ENCODE measurements at places on chromosomes 2 and 18.

- DNase-seq: no peak
These were observed 26.5 kb downstream of the AQP12B start for GRCh38 chr2:240655931-240656886.

DNA sequence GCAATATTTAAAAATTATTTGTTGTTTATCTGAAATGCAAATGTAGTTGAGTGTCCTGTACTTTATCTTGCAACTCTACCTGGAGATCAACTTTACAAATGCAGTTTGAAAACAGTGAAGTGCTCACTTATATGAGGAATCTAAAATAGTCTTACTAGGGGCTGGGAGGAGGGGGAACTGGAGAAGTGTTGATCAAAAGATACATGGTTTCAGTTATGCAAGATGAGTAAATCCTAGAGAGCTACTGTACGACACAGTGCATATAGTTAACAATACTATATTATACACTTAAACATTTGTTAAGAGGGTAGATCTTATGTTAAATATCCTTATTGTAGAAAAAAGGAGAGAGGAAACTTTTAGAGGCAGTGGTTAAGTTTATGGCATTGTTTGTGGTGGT lies 241.9 kb downstream of the BCL11A start:
- DNase-seq: no peak

DNA sequence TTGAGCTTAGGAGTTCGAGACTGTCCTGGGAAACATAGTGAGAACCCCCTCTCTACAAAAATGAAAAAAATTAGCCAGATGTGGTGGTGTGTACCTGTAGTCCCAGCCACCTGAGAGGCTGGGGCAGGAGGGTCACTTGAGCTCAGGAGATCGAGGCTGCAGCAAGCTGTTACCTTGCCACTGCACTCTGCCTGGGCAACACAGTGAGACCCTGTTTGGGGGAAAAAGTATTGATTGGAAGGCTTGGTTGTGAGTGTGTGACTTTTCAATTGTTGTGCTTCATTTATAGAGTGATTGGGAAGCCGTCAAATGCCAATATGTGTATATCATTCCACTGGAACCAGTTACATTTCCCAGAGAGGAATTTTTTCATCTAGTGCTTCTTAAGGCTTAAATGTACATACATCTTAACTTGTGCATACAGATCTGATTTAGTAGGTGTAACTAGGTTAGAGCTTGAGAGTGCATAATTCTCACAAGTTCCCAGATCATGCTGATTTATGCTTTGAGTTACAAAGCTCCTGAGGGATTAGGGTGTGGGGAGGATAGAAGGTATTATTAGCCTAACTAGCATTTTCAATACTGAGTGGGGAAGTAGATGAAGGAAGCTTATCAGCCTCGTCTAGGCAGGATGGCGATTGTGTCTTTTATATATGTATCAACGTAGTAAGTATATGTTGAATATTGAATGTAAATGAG lies 15.3 kb downstream of the WDR43 start:
- no peak for DNase-seq

GRCh38 chr18:77016936-77017335 lies 115.6 kb downstream of the MBP start:
- no peak for DNase-seq

- DNase-seq: no peak
These were observed 112.3 kb downstream of the TNS1 start for GRCh38 chr2:217890445-217890844.

DNA sequence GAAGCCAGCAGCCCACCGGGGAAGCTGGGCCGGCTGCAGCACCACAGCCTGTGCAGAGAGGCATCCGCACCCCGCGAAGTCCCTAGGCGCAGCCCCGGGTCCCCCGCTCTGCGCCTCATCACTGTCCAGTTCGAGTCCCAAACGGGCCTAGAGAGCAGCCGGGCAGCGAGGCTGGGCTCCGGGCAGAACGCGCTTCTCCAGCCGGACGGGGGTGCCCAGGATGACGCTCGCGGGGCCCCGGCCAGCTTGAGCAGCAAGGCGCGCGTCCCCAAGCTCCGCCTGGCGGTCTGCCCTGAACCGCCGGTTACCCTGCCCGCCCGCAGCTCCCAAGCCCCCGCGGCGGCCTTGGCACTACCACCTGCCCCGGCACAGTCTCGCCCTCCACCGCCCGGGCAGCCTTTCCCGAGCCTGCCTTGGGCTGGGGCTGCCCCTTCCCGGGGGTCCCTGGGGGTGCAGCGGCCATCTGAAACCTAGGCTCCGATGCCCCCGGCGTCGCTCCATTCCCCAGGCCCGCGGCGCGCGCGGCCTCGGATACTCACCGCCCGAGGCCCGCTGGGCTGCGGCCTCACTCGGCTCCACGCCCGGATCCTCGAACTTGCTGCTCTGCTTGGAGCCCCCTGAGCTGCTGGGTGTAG lies 591 bp downstream of the SLC16A14 start:
- peak; percentile 75 for DNase-seq

- DNase-seq: no peak
These were observed 63.0 kb downstream of the STK25 start for GRCh38 chr2:241445426-241445825.

GRCh38 chr2:119109866-119110265 lies 48.7 kb downstream of the C1QL2 start:
- DNase-seq: no peak

DNA sequence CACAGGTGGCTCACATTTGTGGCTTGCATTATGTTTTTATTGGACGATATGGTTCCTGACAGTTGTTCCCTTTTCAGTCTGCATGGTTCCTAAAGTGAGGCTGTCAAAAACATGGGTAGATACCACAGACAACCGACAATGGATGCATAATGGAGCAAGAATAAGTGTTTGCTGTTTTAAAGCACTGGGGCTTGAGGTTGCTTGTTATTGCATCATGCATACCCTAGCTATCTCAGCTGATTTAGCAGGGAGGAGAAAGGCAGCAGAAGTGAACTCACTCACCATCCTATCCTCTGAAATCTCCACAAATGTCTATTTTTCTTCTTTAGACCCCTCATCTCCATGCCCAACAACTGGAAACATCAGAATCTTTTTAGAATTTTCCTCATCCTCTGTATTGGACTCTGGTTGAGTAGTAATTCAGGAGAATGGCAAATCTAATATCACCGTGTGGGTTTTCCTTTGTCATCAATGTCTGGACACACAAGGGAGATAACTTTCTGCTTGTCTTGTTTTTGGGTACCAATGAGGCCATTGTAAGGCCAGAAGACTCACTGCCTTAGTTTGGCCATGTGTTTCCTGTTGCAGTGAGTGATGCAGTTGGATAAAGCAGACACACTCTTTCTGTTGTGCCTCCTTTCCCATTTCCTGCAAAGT lies 46.7 kb downstream of the FBXO48 start:
- no peak for DNase-seq

DNA sequence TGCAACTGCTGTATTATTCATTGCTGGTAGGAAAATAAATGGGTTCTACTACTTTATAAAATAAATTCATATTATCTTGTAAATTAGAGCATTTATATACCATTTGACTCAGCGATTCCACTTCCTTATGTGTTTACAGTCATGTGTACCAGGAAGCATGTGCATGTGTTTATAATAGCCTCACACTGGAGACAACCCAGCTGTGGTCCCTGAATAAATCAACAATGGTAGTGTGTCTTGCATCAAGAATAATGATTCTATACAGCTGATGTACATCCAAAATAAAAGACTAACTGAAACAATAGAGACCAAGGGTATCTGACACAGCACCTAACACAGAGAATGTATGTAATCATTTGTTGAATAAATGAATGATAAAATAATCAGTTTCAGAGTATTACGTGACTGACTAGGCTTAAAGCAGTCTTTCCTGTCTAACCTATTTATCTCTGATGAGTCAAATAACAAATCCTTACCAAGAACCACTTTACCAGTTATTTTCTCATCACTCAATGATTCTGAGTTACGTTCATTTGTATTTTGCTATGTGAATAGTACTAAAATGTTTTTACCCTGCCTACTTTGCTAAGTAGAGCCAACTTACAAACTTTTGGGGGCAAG lies 216.8 kb downstream of the UBE2E3 start:
- no peak for DNase-seq

GRCh38 chr2:18959952-18960717 lies 370.8 kb upstream of the NT5C1B start:
- no peak for DNase-seq

GRCh38 chr2:24233321-24233720 lies 58.5 kb downstream of the FAM228A start:
- no peak for DNase-seq

DNA sequence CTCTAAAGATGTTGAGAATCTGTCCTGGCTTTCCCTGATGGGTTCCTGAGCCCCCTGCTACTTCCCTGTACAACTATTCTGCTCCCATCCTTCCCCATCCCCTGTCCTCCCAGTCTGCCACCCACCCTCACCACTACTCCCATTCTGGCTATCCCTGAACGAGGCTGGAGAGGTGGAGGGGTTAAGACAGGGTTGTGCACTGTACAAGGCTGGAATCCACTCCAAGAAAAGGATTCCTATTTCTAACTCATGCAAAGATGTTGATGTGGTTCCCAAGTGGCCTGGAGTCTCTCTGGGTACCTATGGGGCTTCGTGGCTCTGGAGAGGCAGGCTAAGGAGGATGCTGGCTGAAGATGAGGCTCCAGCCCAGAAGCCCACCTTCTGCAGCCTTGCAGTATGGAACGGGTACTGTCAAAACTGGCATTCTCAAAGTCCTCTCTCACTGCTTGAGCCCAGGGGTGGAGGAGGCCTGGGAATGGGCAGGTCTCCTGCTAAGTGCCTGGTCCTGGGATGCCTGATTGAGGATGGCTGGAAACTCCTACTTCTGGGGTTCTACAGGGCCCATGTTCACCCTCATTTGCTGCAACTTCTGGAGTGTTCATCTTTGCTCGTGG lies 1.3 kb upstream of the FEV start:
- no peak for DNase-seq

- no peak for DNase-seq
These were observed 450.1 kb downstream of the LPIN1 start for GRCh38 chr2:12196495-12196894.

DNA sequence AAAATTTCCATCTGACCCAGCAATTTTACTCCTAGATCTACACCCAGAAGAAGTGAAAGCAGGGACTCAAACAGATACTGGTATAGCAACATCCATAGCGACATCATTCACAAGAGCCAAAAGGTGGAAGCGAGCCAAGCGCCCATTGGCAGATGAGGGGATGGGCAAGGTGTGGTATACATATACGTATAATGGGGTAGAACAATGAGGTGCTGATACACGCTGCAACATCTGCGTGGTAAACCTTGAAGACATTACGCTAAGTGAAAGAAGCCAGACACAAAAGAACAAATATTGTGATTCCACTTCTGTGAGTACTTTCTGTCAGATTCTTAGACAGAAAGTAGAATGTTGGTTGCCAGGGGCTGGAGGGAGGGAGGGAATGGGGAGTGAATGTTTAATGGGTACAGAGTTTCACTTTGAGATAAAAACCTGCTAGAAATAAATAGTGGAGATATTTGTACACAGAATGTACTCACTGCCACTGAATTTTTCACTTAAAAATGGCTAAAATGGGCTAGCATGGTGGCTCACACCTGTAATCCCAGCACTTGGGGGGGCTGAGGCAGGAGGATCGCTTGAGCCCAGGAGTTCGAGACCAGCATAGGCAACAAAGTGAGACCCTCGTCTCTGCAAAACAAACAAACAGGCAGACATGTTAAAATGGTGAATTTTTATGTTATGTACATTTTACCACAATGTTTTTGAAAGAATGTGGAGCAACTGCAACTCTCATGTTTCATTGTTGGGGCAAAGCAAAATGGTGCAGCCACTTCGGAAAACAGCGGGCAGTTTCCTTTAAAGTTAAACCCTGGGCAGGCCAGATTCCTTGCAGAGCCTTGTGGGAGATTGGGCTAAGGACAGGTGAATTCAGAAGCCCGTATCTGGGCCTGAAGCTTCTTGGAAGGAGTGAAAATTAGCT lies 103.4 kb upstream of the MYCN start:
- DNase-seq: no peak

GRCh38 chr2:227473806-227474205 lies 1.9 kb downstream of the AGFG1 start:
- no peak for DNase-seq

DNA sequence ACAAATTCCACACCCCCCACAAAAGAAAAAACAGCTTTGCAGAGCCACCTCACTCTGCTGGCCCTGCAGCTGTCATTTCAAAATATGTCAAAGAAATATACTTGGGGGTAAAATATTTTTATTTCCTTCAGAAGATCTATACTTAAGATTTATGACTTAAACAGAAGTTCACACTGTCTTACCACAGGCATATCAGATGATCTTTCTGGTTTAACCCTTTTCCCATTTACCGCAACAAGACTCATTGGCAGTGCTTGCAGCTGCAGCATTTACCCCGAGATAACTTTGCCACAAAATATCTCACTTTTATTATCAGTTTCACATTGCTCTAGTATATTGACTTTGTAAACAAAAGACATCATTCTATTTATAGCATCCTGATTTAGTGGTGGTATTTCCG lies 21.6 kb upstream of the SLC35G4 start:
- no peak for DNase-seq

GRCh38 chr18:76892832-76893231 lies 70.5 kb downstream of the ZNF236 start:
- DNase-seq: no peak

- no peak for DNase-seq
These were observed 92.0 kb upstream of the GULP1 start for GRCh38 chr2:188199716-188200128.

DNA sequence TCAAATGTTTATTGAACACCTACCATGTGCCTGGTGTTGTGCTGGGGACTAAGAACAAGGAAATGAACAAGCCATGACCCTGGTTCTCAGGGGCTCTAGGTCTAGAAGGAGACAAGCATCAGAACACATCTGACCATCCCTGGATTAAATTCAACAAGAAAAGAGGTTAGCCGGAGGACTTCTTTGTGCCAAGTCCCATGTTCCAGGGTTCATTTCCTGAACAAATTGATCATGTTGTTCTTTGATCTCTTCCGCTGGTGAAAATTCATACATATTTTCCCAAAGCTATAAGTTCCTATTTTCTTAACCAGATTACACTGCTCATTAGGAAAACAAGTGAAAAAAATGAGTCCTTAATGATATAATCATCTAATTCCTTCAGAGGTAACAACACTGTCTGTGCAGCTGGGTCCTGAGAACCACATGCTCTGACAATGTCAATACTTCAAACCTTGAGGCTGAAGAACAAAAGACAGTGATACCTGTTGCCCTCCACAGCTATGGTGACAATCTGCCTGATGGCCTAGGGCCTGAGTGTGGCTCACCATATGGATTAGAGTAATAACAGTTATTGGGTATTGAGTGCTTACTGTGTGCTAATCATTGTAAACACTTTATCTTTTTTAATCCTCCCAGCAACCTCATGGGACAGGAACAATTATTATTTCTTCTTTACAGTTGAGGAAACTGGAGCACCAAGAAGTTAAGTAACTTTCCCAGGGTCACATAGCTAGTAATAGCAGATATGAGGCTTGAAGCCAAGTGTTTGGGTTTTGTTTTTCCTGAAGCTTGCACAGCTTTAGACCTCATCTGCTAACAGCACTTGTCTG lies 24.6 kb upstream of the INO80C start:
- no peak for DNase-seq

DNA sequence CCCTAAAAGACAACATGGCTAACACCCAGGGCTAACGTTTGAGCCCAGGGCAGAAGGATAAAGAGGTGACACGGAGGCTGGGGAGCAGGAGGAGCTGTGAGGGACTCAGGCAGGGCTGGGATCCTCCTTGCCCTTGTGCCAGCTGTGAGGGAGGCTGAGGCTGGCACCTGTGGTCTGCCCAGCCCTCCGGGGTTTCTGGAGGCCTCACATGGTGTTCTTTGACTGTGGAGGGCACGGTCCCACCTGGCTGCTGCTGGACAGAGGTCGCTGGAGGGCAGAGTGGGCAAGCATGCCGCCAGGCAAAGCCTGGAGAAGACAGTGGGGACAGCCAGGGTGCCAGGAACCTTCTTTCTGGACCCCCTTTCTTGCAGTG lies 26.8 kb upstream of the CNNM3 start:
- no peak for DNase-seq
